ENCODE measurements at places on chromosomes 3 and 15. TPM values are rescaled to one million over a fixed set of nuclear protein-coding genes. Genes with fewer than 3 reads are reported as not detected.

DNA sequence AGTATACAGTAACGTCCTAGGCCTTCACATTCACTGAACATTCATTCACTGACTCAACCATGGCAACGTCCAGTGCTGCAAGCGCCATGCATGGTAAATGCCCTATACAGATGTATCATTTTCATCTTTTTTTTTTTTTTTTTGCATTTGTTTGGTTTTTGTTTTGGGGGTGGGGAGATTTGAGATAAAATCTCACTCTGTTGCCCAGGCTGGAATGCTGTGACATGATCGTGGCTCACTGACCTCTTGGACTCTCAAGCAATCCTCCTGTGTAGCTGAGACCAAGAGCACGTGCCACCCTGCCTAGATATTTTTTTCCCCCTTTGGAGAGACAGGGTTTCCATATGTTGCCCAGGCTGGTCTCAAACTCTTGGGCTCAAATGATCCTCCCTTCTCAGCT is 37.4 kb downstream of the SUSD5 start:
- peak overlapping the region; percentile 58 for H3K27ac ChIP-seq
- H3K27me3 ChIP-seq: peaks cover 12% of the 10 kb centered on the region
- DNase-seq: no peak

- H3K27me3 ChIP-seq: no peaks in the 10 kb centered on the region
- H3K4me1 ChIP-seq: peaks cover 11% of the 10 kb centered on the region
- DNase-seq: no peak
- H3K27ac ChIP-seq: no peak overlapping the region
Observed at GRCh38 chr15:33902043-33902442, 66.3 kb upstream of the CHRM5 start.

DNA sequence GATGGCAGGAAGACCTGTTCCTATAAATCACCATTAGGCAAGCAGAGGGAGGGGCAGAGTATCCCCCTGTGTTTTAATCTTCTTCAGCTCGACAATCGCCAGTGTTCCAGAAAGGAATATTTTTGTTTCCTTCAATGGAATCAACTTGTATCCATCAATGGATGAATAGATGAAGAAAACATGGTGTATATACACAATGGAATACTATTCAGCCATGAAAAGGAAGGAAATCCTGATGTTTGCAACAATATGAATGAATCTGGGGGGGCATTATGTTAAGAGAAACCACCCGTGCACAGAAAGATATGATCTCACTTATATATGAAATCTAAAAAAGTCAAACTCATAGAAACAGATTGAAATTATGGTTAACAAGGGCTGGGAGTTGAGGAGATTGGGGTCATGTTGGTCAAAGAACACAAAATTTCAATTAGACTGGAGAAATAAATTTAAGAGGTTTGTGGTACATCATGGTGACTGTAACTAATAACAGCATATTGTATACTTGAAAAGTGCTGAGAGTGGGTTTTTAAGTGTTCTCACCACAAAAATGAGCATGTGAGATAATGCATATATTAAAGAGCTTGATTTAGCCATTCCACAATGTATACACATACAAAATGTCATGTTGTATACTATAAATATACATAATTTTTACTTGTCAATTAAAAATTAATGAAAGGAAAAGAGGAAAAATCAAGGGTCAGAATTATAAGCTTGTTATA is 64.2 kb upstream of the ITGA11 start:
- no peak overlapping the region for H3K4me3 ChIP-seq
- no peak for DNase-seq
- H3K27me3 ChIP-seq: peaks cover 33% of the 10 kb centered on the region
- H3K36me3 ChIP-seq: no peaks in the 10 kb centered on the region

DNA sequence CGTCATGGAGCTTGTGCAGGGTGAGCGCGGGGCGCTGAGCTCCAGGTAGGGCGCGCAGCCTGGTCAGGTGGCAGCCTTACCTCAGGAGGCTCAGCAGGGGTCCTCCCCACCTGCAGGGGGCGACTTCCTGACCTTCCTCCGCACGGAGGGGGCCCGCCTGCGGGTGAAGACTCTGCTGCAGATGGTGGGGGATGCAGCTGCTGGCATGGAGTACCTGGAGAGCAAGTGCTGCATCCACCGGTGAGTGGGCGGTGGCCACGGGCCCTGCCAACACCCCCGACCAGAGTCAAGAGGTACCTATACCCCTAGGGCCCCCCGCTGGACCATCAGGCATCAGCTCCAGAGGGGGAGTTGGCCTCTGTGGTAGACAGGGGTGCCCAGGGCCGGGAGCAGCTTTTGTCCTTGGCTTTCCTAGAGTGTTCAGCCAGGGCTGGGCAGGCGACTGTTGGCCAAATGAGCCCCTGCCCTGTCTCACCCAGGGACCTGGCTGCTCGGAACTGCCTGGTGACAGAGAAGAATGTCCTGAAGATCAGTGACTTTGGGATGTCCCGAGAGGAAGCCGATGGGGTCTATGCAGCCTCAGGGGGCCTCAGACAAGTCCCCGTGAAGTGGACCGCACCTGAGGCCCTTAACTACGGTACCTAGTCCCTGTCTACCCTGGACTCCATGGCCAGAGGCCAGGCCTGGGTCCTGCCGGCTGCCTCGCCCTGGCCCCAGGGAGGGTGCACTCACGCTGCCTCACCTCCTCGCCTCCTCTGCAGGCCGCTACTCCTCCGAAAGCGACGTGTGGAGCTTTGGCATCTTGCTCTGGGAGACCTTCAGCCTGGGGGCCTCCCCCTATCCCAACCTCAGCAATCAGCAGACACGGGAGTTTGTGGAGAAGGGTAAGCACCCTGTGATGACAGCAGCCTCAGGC is 9.1 kb downstream of the FES start:
- H3K27me3 ChIP-seq: no peaks in the 10 kb centered on the region
- H3K27ac ChIP-seq: no peak overlapping the region
- H3K4me1 ChIP-seq: peaks cover 22% of the 10 kb centered on the region
- H3K36me3 ChIP-seq: no peaks in the 10 kb centered on the region
- no peak for DNase-seq

- peaks cover 16% of the 10 kb centered on the region for H3K4me1 ChIP-seq
- no peak for DNase-seq
- H3K27ac ChIP-seq: peak overlapping the region; percentile 22
- peaks cover 16% of the 10 kb centered on the region for H3K36me3 ChIP-seq
Observed at GRCh38 chr3:20072422-20072821, 32.2 kb downstream of the KAT2B start.

DNA sequence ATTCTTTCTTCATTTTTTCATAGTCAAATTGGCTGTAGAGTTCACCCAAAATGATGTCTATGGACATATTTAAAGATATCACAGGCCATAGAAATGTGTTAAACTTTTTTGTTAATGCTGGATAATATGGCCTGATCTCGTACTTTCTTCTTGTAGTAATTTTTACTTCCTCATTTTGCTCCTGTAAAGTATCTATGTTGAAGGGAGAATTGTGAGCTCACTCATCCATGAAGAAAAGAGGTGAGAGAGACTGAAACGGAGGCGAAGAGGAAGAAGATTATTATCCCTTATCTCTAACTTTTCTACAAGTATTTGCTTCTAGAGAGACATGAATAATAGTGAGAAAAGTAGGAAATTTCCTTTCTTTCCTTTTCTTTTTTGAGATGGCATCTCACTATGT is 613.8 kb upstream of the TBL1XR1 start:
- peaks cover 17% of the 10 kb centered on the region for H3K4me1 ChIP-seq
- H3K36me3 ChIP-seq: no peaks in the 10 kb centered on the region
- no peaks in the 10 kb centered on the region for H3K27me3 ChIP-seq
- DNase-seq: peak; percentile 43

GRCh38 chr3:16869261-16870005 is 15.3 kb upstream of the PLCL2 start:
- peaks cover 15% of the 10 kb centered on the region for H3K27me3 ChIP-seq
- H3K27ac ChIP-seq: no peak overlapping the region
- H3K36me3 ChIP-seq: no peaks in the 10 kb centered on the region
- no peak for DNase-seq
- no peaks in the 10 kb centered on the region for H3K4me1 ChIP-seq

GRCh38 chr3:115836944-115837343 is 213.6 kb downstream of the GAP43 start:
- H3K27ac ChIP-seq: no peak overlapping the region
- H3K27me3 ChIP-seq: peaks cover 2% of the 10 kb centered on the region

DNA sequence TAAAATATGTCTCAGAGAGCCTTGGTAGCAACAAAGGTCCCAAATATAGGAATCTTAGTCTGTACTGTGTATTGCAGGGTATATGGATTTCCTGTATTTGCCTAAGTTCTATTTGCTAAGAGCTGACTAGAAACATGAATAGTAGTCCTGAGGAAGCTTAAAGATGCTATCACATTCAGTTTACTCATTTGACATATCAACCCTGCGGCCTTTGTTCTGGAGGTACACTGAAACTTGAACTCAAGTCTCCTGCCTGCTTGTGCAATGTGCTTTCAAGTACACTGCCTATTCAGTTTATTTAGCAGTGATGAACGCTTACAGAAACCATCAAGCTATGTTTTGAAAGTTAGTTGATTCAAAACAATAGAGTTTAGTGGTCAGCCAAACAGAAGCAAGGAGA is 21.1 kb downstream of the IL1RAP start:
- no peaks in the 10 kb centered on the region for H3K36me3 ChIP-seq
- DNase-seq: no peak
- H3K4me1 ChIP-seq: peaks cover 21% of the 10 kb centered on the region
- no peaks in the 10 kb centered on the region for H3K27me3 ChIP-seq

DNA sequence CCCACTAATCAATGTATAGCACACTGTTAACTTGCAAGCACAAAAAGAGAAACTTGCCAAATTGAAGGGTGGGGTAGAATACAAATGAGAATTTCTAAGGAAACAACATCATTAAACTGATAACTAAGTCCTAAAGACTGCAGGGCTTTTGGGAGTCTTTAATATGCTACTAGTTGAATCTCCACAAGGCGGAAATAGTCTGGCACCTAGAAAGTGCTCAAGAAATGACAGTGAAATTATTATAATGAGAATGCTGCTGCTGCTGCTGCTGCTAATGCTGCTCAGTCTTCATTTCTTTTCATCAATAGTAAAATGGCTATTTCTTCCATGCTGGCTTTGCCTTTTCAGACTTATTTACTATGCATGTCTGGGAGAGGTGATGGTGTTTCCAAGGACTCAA is 91.8 kb downstream of the BTD start:
- no peak overlapping the region for H3K27ac ChIP-seq
- peaks cover 17% of the 10 kb centered on the region for H3K36me3 ChIP-seq
- no peak overlapping the region for H3K4me3 ChIP-seq
- no peak for DNase-seq
- peaks cover 6% of the 10 kb centered on the region for H3K4me1 ChIP-seq

GRCh38 chr3:27324686-27325085 is 44.5 kb downstream of the NEK10 start:
- peak overlapping the region; percentile 14 for H3K27ac ChIP-seq
- H3K36me3 ChIP-seq: peaks cover 7% of the 10 kb centered on the region
- no peak overlapping the region for H3K4me3 ChIP-seq
- no peak for DNase-seq

DNA sequence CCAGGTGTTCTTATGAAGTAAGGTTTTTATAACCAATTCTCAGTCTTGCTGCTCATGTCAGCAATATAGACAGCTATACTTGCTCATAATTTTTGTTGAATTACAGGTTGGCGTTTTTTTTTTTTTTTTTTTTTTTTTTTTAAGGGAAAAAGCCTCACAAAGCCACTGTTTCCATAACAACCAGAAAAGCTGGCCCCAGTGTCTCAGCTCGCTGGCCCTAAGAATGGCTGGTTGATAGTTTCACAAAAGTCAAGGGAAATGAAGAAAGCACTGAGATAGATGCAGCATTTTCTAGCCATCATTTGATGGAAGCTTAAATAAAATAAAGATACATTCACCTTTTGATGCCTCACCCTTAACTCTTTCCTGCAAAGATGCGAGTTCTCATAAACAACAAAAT is 121.9 kb downstream of the C3orf70 start:
- no peaks in the 10 kb centered on the region for H3K4me1 ChIP-seq
- no peak overlapping the region for H3K27ac ChIP-seq
- H3K4me3 ChIP-seq: no peak overlapping the region
- H3K27me3 ChIP-seq: no peaks in the 10 kb centered on the region
- DNase-seq: no peak

GRCh38 chr3:185176750-185177359 is 24.0 kb upstream of the C3orf70 start:
- peak; percentile 7 for DNase-seq
- no peak overlapping the region for H3K4me3 ChIP-seq
- no peak overlapping the region for H3K27ac ChIP-seq
- H3K36me3 ChIP-seq: no peaks in the 10 kb centered on the region
- H3K27me3 ChIP-seq: peaks cover 5% of the 10 kb centered on the region

DNA sequence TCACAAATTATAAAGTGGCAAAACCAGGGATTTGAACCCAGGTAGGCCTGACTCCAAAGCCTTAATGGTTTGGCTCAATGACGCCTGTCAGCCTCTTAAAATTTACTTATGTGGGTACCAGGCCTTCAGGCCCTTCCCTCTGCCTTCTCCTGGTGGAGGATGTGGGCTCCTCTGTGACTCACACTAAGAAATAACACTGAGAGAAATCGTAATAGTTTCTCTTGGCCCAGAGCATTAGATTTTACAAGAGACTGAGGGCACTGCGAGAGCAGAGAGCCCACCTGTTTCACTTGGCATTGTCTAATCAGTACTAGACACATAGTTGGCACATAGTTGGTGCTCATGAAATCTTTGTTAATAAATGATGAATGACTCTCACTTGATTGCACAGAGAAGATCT is 505.2 kb downstream of the SHQ1 start:
- peaks cover 42% of the 10 kb centered on the region for H3K4me1 ChIP-seq
- H3K36me3 ChIP-seq: no peaks in the 10 kb centered on the region
- H3K4me3 ChIP-seq: no peak overlapping the region
- H3K27ac ChIP-seq: no peak overlapping the region
- DNase-seq: no peak
- no peaks in the 10 kb centered on the region for H3K27me3 ChIP-seq

- no peak for DNase-seq
- H3K27me3 ChIP-seq: peaks cover 45% of the 10 kb centered on the region
- no peaks in the 10 kb centered on the region for H3K36me3 ChIP-seq
- no peak overlapping the region for H3K27ac ChIP-seq
Observed at GRCh38 chr3:132735589-132735988, 13.4 kb upstream of the NPHP3 start.

ACKR2 gene
- polyA plus RNA-seq: not detected

GOLGA8A gene
- 4.2 TPM for polyA plus RNA-seq

GOLGA8M gene
- polyA plus RNA-seq: not detected
